SHP77 treated with DMSO at 0.1 percent for 48 hours (cell line): ENCODE measurements at places on chromosomes 2 and 18.

DNA sequence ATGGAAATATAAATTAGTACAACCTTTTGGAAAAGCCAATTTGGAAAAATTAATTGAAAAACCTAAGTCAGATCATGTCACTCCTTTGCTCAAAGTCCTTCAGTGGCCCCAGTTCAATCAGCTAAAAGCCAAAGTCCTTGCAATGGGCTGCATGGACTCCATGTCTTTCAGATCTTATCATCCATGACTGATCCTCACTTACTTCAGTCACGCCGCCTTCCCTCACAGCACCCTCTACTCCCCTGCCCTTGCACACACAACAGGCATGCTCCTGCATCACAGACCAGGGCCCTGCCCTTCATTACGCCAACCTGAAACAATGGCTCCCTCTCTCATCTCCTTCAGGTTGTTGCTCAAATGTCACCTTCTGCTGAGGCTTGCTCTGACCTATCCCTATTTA lies 15.6 kb downstream of the KANSL3 start:
- DNase-seq: no peak

DNA sequence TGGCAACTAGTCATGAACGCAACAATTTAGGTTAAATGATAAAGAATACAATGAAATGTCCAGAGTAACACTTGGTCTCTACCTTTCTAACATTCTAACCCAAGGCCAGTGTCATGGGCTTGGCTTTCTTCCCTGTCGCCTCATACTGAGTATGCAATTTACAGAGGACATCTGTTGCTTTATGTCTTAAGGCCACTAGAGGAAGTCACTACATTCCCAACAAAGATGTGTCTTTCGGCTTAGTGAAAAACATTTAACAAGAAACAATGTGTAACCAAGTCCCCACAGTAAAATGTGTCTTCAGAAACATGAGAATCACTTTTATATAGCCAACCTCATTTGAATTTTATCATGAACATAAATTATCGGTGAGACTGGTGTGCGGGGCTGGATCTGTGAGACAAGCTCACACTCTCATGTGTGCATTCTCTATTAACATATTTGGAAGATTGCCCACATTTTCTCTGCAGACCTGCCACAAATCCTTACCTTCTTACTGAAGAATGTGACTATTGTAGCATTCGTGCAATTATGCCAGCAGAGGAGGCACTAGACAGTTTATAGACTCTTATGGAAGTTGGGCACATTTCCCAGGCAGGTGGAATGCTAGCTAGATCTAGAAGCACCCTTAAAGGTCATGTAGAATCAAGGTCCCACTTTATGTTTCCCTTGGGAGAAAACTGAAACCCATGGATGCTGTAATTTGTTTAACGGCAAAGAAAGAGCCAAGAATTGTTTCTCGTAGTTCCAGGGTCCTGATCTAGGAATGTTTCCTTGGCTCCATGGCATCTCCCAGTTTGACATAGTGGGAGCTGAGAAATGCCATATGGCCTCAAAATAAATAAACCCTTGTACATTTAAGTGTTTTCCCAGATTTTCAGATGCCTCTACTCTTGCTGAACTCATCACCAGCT lies 101.8 kb downstream of the CD226 start:
- DNase-seq: no peak

DNA sequence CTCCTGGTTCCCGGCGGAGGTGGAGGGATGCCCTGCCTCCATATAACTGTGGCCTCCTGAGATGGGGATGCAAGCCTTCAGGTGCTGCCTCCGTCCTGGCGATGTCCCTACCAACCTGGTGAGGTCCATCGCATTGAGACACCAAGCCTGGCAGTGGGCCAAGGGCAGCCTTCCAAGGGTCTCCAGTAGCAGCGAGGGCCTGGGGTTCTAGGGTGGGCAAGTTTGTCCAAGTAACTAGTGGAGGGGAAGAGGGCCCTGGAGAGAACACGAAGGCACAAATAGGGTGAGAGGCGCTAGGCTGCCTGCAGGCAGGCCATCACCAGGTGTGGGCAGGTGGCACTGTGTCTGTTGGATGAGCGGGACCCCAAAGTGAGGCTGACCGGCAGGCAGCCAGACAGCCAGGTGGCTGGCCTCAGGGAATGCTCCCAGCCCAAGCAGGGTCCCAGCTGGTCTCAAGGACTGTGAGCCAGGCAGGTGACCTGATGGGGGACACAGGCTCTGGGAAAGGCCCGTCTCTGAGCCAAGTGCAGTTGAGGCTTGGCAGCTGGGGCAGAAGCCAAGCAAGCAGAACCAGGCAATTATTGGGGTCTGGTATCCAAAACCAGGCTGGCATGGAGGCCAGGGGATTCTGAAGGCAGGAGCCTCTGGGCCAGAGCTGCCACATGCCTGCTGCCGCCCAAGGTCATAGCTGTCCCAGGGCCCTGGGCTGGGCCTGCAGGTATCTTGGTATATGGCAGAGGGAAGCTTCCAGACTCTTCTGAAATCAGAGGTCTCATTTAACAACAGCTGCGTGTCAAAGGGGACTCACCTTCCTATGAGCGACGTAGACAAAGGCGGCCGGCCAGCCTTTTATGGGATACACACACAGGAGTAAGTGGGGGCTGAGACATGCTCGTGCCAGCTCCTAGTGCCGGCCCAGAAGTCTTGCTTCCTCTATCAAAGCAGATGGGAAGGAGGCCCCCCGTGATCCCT lies 23.4 kb downstream of the RAMP1 start:
- no peak for DNase-seq

DNA sequence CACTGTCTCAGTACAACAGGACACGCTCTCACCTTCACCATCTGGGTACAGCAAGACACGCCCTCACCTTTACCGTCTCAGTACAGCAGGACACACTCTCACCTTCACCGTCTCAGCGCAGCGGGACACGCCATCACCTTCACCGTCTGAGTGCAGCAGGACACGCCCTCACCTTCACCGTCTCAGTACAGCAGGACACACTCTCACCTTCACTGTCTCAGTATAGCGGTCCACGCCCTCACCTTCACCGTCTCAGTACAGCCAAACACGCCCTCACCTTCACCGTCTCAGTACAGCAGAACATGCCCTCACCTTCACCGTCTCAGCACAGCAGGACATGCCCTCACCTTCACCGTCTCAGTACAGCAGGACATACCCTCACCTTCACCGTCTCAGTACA lies 109.9 kb upstream of the CTDP1 start:
- no peak for DNase-seq

DNA sequence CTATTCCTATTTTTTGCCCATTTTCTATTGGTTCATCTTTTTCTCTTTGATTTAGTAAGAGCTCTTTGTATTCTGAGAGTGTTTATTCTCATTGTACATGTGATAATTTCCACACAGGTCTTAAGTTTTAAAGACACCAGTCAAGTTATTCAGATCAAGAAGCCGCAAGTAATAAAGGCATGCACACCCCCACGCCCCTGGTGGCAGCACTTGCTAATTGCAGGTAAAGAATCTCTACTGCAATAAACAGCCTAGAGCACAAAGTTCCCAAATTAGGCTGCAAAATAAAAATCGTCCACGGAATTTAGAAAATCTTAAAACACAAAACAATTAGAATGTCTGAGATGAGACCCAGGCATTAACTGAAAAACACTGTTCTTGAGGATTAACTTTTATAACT lies 45.2 kb downstream of the ST3GAL5 start:
- DNase-seq: no peak

- DNase-seq: no peak
Measured at GRCh38 chr18:12283256-12283655, 24.8 kb upstream of the TUBB6 start.

GRCh38 chr2:68040078-68040477 lies 22.7 kb downstream of the C1D start:
- no peak for DNase-seq

GRCh38 chr18:28267878-28268625 lies 91.1 kb upstream of the CDH2 start:
- no peak for DNase-seq

DNA sequence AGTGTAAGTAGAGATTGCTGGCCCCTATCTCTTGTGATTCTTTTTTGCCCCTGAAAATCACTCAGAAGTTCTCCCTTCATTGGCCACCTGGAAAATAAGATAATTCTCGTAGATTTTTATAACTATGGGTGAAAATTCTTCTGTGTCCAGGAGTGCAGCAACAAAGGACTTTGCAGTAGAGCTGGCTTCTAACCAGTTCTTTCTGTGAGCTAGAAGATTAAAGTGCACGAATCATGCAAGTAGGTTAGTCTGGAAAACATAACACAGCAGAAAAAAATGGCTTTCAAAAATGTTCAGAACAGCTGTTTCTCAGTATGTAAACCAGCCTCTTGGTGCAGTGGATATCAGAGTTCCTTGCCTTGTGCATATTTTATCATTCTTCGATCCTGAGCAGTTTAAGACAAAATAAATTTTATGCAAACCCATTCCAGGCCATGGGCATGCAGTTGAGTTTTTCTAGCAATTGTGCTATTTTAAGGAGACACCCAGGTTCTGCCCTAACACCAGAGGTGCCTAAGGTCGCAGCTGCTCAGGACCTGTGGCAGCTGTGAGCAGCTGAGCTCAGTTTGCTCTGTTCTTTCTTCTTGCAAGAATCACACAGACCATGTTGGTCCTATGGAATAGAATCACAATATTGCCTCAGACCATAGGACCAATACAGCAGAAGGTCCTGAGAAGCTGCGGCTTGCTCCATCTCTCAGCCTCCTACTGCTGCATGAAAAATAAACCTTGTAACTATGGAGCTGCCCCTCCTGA lies 80.9 kb upstream of the BCL2L11 start:
- no peak for DNase-seq

GRCh38 chr2:154195644-154196195 lies 324.0 kb downstream of the GALNT13 start:
- no peak for DNase-seq

- no peak for DNase-seq
Measured at GRCh38 chr2:121132054-121132761, 152.8 kb downstream of the TFCP2L1 start.

DNA sequence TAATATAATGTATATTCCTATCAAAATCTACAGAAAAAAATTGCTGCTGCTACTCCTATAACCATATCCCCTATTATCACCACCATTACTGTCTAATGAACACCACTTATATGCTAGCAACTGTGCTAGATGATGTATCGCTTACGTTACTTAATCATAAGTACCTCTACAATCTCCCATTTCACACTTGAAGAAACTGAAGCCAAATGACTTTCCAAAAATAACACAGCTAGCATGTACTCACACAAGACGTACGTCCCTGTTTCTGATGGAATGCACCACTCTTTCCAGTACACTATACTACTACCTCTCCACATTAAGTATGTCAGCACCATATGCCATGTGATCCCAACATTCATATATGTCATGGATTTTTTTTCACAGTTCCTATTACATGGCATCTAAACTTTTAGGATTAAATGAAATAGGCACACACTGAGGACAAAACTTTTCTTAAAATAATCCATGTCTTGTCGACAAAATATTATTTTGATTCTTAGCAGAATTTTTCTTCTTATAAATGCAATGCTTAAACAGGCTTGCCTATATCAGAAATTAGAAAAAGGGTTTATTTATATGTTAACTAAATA lies 112.8 kb downstream of the NBAS start:
- no peak for DNase-seq

- peak; percentile 18 for DNase-seq
Measured at GRCh38 chr2:102848366-102848839, 86.6 kb downstream of the TMEM182 start.

- DNase-seq: no peak
Measured at GRCh38 chr2:186726938-186727337, 33.1 kb downstream of the FAM171B start.

GRCh38 chr18:70337139-70337972 lies 48.5 kb downstream of the SOCS6 start:
- DNase-seq: no peak

DNA sequence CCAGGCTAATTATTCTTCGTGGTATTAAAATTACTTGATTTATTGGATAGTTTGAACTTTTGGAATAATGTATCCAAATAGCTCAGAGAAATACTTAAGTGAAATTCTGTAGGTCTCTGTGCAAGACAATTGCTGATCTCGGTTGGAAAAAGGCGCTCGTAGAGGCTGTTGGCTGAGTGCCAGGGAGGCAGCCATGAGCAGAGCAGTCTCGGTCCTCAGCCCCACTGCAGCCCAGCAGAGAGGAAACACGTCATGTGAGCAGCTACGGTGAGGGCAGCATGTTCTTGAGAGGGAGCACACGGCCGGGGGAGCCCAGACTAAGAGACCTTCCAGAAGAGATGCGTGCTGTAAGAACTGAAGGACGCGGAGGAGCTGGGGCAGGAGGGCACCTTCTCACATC lies 42.5 kb downstream of the DCDC2C start:
- peak; percentile 39 for DNase-seq

DNA sequence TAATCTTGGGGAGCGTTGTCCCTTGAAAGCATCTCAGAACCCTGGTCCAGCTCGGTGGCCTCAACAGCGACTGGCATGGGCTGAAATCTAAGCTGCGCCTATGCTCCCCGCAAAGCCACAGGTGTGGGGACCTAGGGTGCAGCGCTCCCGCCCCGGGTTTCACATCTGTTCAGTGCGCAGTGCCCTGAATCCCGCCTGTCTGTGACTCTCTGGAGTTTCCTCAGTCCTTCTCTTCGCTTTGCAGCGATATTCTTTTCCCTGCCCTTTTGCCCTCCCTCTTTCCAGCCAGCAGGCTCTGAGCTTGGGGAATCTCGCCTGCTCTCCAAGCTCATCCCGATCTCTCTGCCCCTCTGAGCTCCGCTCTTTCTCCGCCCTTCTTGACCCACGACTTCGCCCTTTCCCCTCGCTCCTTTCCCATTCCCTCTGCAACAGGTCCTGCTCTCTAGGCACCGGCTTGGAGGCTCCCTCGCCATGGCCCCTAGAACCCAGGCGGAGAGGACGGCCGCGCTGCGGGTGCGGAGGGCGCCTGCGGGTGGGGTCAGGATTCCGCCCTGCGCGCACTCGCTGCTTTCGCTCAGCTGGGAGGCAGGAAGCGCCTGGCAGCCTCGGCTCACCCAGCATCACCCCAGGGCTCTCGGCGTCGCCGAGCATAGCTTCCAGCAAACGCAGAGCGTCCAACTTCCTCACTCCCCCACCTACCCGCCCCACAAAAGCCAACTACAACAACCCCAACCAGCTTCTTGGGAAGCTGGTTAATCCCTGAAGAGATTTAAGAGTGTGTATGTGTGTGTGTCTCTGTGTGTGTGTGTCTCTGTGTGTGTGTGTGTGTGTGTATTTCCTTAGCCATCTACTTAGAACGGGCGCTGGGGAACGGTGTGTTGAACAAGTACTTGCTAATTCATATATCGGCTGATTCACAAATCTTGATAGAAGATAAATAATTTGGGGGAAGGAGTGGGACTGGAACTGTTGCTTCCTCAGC lies 1.1 kb downstream of the GRP start:
- DNase-seq: no peak
